ENCODE measurements at places on chromosomes 6 and 20. TPM values are rescaled to one million over a fixed set of nuclear protein-coding genes. Genes with fewer than 3 reads are reported as not detected.

Gene GTSF1L
- polyA plus RNA-seq: not detected

Gene PRL
- polyA plus RNA-seq: not detected

Gene C6orf52
- polyA plus RNA-seq: not detected

Gene KCNK16
- not detected for polyA plus RNA-seq

Gene SNX14
- polyA plus RNA-seq: 47.7 TPM

Gene PARD6B
- 1.6 TPM for polyA plus RNA-seq

Gene SPATS1
- polyA plus RNA-seq: not detected

Gene TGM3
- polyA plus RNA-seq: 1,528 TPM

Gene PLCB4
- 1.9 TPM for polyA plus RNA-seq

Gene EFCAB8
- 0.11 TPM for polyA plus RNA-seq

Gene ULBP3
- polyA plus RNA-seq: 1.9 TPM

Gene MTCH1
- 58.0 TPM for polyA plus RNA-seq

Gene HDGFL1
- polyA plus RNA-seq: not detected

Gene C2
- polyA plus RNA-seq: 1.3 TPM

Gene ATP6V1G2
- 0.32 TPM for polyA plus RNA-seq

Gene FBXL4
- 2.9 TPM for polyA plus RNA-seq

Gene APCDD1L
- 0.09 TPM for polyA plus RNA-seq

Gene RSPH9
- 0.16 TPM for polyA plus RNA-seq

Gene APOM
- 4.3 TPM for polyA plus RNA-seq

Gene TMEM239
- polyA plus RNA-seq: not detected

Gene PACSIN1
- 0.01 TPM for polyA plus RNA-seq

Gene PGBD1
- 1.7 TPM for polyA plus RNA-seq

Gene ADAT2
- polyA plus RNA-seq: 5.4 TPM

Gene GLP1R
- not detected for polyA plus RNA-seq

Gene C6orf163
- 1.8 TPM for polyA plus RNA-seq

Gene IL20RA
- polyA plus RNA-seq: 5.2 TPM

Gene C20orf202
- 0.33 TPM for polyA plus RNA-seq

Gene FOXQ1
- 7.8 TPM for polyA plus RNA-seq

Gene BHLHE23
- polyA plus RNA-seq: not detected

Gene C4B
- polyA plus RNA-seq: 15.0 TPM

Gene ADGRB3
- polyA plus RNA-seq: 0.14 TPM

Gene WASF1
- 7.7 TPM for polyA plus RNA-seq

Gene MMP24OS
- 52.2 TPM for polyA plus RNA-seq

Gene ROMO1
- polyA plus RNA-seq: 517 TPM
